ENCODE measurements at places on chromosomes 3 and 15.

DNA sequence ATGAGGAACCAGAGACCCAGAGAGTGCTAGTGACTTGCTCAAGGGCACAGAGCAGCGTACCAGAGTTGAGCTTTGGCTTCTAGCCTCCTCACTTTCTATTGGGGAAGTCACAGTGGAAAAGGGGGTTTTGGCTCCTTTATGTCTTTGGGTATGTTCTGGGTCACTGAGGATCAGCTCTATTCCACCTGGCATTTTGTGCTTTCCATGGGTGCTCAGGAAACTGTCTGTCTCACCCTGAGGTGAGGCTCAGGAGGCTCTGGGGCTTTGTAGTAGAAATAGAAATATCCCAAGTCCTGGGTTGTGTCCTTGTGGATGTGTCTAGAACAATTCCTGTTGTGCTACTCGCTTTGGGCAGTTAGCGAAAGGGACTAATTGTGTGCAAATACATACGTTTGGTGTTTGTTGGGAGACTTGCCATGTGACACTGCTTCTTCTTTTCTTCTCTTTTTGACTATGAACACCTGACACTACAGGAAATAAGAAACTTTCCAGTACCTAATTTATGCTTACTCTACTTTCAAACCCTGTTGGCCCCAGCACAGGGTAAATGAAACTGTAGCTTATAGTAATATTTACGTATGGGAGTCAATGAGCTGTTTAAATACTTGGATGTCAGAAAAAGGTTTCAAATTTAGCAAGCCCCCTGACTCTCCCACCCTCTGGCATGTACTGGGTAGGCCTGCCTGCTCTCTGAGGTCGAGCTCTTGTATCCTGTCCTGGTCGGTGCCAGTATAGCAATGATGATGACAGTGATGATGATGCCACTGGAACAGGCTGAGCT, 35.6 kb downstream of the SMAD3 start:
- DNase-seq = peak; percentile 91

GRCh38 chr3:135240426-135240825, 445.4 kb downstream of the EPHB1 start:
- no peak for DNase-seq

GRCh38 chr3:101950510-101950909, 101.2 kb downstream of the NFKBIZ start:
- DNase-seq = no peak

- no peak for DNase-seq
These were observed 66.0 kb downstream of the VPS13C start for GRCh38 chr15:61994216-61994615.

DNA sequence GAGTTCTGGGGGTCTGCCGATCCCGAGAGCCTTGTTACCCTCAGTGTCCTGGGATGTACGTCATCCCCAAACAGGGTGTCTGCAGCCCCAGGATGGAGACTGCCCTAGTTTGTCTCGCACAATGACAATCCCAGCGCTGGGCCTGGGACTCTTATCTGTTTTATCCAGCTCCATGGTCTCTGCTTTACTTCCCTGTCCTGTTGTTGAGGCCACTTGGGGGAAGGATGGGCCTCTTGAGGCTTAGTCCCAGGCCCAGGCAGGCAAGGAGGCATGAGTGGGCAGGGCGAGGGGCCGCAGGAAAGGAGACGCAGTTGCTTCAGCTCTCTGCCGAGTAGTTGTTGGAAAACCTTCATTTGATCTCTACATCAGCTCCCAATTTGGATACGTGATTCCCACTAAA, 17.4 kb downstream of the SMAD6 start:
- no peak for DNase-seq

- no peak for DNase-seq
These were observed 8.4 kb upstream of the NR2C2 start for GRCh38 chr3:14938954-14939353.

DNA sequence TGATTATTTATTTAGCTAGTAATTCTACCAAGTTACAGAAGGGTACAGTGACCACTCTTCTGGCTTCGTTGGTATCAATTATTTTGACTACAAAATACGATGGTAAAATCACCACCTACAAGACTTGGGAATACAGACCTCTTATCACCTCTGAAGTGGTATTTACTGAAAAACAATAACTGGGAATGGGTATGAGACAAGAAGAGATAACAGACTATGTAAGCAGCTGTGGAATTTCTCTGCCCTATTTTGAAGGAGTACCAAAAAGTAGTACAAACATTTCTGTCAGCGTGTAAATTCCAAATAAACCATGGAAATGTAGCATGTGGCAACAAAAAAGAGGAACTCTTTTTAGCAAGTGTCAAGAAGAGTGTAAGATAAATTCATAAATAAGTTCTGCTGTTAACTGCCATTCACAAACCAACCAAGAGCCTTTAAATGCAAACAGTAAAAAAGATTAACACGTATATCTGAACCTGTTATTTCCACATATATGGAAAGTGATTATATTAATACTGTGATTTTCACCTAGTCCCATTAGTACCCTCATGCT, 77.0 kb upstream of the SLC12A8 start:
- DNase-seq = no peak

- no peak for DNase-seq
These were observed 63.6 kb downstream of the CLDN1 start for GRCh38 chr3:190258634-190259033.

GRCh38 chr15:76038512-76038911, 21.3 kb upstream of the TMEM266 start:
- DNase-seq = no peak

DNA sequence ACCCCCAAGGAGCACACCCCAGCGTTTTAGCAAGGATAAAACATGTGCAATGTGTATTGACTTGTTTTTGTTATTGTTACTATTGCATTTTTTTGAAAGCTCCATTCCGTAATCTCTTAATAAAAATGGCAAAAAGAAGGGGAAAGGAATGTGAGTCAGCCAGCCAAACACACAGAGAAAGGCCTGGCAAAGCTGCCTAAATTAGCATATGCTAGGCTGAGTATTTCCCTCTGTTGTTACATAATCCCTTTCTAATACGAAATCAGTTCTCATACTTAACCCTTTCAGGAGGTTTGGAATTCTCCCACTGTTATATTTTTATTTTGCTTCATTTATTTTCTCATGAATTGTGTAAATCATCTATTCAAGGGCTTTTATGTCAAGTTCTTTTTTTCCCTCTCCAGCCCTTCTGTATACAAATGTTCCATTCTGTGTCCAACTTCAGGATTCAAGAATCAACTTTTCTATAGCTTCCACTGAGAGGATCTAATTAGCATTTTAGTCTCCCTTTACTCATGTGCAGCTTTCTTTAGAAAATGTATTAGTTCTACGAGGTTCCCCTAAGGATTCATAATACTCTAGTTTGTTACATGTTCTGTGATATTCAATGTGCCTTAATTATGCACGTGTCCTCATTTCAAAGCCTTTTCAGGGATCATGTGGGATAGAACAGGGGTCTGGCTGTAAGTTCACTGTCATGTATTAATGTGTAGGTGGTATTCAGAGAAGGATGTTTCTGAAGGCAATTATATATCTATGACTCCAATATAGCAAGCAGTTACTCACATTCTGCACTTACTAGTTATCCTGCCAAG, 9.2 kb downstream of the CADM2 start:
- DNase-seq = no peak

DNA sequence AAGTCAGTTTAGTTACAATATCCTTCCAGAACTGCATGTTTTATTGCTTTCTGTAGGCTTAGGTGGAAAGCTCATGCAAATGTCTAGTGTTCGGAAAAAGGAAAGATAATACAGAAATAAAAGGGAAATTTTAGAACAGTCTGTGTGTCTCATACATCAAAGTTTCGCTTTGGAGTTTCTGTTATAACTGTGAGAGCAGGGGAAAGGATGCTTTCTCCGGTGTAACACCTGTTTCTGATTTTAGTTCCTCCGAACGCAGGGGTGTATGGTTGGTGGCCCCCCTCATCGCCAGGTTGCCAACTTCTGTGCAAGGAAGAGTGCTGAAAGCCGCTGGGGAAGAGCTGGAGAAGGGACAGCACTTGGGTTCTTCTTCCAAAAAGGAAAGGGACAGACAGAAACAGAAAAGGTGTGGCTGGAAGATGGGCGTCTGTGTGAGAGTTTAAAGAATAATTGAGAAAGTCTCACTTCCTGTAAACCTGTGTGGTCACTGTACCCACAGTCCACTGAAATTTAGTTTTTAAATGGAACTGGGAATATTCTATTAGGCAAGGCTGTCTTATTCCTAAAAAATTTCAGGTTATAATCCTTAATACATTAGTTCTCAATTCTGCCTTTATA, 6.7 kb downstream of the P2RY12 start:
- no peak for DNase-seq

- no peak for DNase-seq
These were observed 11.7 kb downstream of the RBM5 start for GRCh38 chr3:50100386-50100785.

DNA sequence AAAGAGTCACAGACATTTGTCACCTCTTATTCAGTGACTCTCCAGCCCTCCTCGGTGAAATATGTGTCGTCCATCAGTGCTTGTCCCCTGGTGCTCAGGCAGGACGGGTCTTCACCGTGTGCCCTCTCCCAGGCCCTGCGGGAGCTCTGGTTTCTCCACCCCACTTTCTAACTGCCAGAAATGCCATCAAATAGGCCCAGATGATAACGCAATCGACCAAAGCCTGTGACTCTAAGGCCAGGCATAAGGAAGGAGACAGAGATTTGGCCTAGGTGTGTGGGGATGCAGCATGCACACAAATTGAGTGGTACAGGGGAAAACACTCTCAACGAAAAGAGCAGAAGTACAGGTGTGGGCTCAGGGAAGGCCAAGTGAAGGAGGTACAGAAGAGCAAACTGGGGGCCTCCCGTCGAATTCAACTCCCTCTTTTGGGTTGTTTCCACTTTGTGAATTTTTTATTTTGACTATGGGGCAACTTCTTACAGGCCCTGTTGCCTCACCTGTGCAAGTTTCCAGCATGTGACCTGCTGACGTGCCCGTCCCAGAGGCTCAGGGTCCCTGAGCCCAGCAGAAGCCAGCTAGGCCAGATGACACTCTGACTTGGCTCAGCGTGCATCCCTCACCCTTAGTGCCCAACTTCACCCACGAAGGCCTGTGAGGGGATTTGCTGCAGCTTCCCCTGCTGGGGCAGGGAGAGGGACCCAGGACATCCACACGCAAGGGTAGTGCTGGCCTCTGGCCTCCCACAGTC, 4.7 kb downstream of the NUP210 start:
- no peak for DNase-seq

GRCh38 chr15:101246824-101247745, 4.8 kb downstream of the CHSY1 start:
- no peak for DNase-seq

GRCh38 chr3:53813876-53814275, 32.3 kb downstream of the CHDH start:
- DNase-seq = no peak

GRCh38 chr15:99054892-99055291, 47.3 kb upstream of the PGPEP1L start:
- no peak for DNase-seq

DNA sequence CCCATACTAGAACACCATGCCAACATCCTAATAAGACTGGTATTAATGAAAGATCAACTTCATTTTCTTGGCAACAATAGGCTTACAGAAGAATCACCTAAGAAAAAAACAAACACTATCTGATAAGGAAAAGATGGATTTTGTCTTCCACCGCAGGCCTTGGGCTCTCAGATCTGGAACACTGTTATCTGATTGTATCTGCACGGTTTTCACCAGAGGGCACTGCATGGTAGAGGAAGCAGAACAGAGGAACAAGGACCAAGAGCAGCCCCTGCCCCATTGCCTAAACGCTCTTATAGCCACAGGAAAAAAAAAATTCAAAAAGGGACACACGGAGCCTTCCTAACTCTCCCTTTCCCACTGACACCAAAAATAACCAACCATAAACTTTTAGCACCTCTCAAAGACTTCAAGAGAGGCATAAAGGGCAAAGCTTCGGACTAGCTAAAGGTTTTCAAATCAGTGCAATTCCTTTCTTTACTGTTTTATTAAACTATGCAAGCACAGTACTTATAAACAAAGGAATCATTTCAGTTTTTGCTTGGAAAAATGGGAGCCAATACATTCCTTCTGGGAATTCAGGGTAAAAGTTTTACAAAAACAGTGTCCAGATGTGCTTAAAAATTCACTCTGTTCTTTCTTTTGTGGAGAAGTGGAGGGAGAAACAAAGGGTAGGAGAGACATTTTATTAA, 23.3 kb downstream of the IL17RD start:
- DNase-seq = no peak

Data from CD14-positive monocyte (primary cell).